ENCODE measurements at places on chromosomes 11 and 22.

DNA sequence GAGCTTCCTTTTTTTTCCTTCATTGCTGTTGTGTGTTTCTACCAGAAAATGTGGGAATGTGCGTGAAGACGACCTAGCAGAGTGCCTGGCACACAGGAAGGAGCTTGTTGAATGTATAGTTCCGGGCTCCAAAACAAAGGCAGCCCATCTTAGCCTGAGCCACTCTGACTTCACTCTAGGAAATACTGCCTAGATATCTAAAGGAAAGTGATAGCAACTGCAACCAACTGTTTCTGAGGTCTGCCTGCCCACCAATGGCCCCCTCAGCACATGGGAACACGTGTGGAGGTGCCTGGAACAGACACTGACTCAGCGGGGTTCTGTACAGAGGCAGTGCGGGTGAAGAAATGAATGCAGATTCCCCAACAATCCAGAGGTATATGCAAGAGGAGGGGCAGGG lies 14.7 kb upstream of the XBP1 start:
- DNase-seq, result peak; percentile 67

GRCh38 chr11:69513196-69513595 lies 31.7 kb downstream of the LINC01488 start:
- DNase-seq, result no peak

DNA sequence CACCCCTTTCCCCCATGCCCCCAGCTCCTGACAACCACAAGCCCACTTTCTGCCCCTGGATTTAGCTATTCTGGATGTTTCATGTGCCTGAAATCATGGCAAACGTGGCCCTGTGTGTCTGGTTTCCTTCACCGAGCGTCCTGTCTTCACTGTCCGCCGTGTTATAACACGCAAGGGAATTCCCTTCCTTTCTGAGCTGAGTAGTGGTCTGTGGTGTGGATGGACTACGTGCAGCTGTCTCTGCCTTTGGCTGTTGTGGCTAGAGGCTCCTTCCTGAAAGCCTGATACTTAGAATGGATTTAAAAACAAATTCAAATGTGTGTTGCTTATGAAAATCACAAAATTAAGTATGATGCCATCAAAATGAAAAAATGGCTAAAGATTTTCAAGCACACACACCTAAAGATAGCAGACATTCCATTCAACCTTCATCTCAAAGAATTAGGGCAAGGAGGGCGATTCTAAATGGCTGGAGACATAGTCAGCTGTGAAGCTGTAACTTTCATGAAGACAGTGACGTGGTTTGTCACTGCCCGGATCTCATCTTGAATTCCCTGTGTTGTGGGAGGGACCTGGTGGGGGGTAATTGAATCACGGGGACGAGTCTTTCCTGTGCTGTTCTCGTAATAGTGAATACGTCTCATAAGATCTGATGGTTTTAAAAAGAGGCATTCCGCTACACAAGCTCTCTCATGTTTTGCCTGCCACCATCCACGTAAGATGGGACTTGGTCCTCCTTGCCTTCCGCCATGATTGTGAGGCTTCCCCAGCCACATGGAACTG lies 30.5 kb downstream of the KCNQ1 start:
- DNase-seq, result no peak

GRCh38 chr11:106785913-106786650 lies 232.2 kb downstream of the GUCY1A2 start:
- DNase-seq, result no peak

DNA sequence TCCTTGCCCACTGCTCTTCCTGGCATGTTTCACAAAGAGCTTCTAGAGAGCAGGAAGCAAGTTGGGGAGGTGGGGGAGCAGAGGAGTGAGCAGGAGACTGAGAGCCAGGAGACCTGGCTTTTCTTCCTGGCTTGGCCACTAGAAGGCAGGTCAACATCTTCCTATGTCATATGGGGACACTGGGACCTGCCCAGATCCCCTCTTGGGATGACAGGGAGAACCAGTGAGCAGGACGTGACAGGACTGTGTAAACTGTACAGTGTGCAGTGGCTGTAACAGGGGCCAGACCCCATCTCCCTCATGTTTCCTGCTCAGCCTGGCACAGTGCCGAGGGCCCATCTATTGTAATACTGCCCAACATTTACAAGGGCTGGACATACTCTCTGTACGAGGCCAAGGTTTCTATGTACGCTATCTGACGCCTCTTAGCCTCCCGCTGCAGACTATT lies 29.4 kb downstream of the GDPD5 start:
- DNase-seq, result no peak
